CD4-positive, alpha-beta T cell treated with Interleukin-12 subunit alpha and Interleukin-12 subunit beta, for 1 hour (primary cell): ENCODE measurements at places on chromosomes 1 and 21.

DNA sequence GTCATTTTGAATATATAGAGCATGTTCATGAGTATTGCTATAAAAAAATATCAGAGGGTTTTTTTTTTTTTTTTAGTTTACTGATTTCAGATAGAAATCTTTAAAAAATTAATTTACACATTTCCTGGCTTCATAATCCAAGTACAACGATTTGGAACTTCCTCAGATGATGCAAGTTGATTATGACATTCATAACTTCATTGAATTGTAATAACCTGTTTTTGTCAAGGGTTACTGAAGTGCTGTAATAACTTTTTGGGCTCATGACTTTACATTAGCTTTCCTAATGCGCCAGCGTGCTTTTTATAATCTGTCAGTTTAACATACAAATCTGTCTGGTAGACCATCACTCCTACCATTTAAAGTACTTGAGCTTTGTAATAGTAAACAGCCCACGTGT lies 81.3 kb downstream of the SASS6 start:
- no peak for DNase-seq

- no peak for DNase-seq
These were observed 3.7 kb downstream of the ARTN start for GRCh38 chr1:43937179-43937865.

DNA sequence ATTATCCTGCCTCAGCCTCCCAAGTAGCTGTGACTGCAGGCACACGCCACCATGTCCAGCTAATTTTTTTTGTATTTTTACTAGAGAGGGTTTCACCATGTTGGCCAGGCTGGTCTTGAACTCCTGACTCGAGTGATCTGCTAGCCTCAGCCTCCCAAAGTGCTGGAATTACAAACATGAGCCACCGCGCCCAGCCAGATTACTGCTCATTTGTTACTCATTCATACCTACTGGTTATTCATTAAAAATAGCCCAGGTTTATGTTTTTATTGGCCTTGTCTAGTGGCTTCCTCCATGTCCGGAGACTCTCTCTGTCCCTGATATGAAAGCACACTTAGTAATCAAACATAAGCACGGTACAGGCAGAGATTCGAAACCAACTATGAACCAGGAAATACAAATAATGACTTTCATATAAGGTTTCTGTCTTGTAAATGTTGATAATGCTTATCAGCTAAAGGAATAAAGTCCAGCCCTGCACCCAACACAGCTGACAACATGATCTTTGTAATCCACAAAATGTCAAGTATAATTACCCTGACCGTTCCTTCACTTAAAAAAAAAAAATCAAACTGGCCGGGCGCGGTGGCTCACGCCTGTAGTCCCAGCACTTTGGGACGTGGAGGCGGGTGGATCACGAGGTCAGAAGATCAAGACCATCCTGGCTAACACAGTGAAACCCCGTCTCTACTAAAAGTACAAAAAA lies 50.4 kb upstream of the CXADR start:
- DNase-seq, result no peak

DNA sequence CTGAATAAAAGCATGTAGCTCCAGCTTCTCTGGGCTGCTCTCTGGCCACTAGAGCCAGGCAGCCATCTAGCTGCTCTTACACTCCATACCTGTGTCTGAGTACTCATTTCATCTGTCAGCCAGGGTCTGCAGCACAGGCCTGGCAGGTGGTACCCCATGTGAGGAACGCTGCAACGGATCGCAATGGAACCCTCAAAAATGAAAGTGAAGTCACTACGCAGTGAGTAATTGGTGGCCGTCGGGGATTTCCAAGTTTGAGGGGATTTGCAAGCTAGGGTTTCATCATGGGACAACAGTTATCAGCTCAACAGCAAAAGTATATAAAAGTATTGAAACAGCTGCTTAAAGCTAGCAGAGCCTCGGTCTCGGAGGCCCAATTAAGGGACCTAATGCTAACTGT lies 186.7 kb downstream of the HFM1 start:
- no peak for DNase-seq
